ENCODE measurements at places on chromosomes 11 and 22.

DNA sequence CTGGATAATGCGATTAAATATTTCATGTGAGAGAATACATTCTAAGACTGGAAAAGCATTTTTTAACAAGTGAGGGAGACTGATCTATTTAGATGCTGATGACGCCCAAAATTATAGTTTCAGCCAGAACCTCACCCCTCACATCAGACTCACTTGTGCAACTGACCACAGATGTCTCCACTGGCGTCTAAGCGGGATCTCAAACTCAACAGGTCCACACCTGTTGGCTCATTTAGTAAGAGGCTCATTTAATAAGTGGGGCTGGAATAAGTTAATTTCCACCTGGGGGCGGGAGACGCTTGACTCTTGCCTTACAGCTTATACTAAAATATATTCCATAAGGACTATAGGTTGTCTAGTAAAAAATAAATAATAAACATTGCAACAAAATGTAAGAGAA, 47.5 kb downstream of the MORC2 start:
- peaks cover 2% of the 10 kb centered on the region for H3K27me3 ChIP-seq
- peaks cover 16% of the 10 kb centered on the region for H3K36me3 ChIP-seq
- peak overlapping the region; percentile 62 for H3K27ac ChIP-seq
- peaks cover 15% of the 10 kb centered on the region for H3K4me1 ChIP-seq

DNA sequence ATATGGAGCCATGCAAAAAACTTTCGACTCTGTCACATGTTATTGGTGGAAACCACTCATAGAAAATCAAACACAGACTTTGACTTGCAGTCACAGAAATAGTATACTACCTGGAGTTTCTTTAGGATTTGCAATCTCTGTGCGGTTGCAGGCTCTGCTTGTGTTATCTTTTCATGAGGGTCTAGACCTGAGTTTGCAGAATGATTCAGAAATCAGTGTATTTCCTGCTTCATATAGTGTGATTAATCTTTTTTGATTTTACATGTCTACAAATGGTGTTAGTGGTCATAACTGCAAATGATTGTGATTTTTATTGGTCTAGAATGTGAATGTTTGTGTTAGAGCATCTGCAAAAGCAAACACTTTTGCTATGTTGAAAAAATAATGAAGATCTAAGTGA, 690.2 kb downstream of the NTM start:
- H3K4me3 ChIP-seq = no peak overlapping the region
- no peak overlapping the region for H3K27ac ChIP-seq
- DNase-seq = no peak
- no peaks in the 10 kb centered on the region for H3K4me1 ChIP-seq
- H3K27me3 ChIP-seq = no peaks in the 10 kb centered on the region
- no peaks in the 10 kb centered on the region for H3K36me3 ChIP-seq

GRCh38 chr11:7882860-7883259, 48.2 kb downstream of the OR10A6 start:
- peaks cover 1% of the 10 kb centered on the region for H3K27me3 ChIP-seq
- no peak overlapping the region for H3K4me3 ChIP-seq
- H3K4me1 ChIP-seq = no peaks in the 10 kb centered on the region
- no peak for DNase-seq
- no peaks in the 10 kb centered on the region for H3K36me3 ChIP-seq

- H3K36me3 ChIP-seq = no peaks in the 10 kb centered on the region
- no peak overlapping the region for H3K4me3 ChIP-seq
- H3K27me3 ChIP-seq = no peaks in the 10 kb centered on the region
- H3K4me1 ChIP-seq = peaks cover 22% of the 10 kb centered on the region
- no peak for DNase-seq
- no peak overlapping the region for H3K27ac ChIP-seq
Measured at GRCh38 chr11:121391914-121392313, 60.2 kb upstream of the SORL1 start.

- peaks cover 31% of the 10 kb centered on the region for H3K27me3 ChIP-seq
- H3K4me1 ChIP-seq = no peaks in the 10 kb centered on the region
- no peak for DNase-seq
- H3K27ac ChIP-seq = no peak overlapping the region
- no peaks in the 10 kb centered on the region for H3K36me3 ChIP-seq
Measured at GRCh38 chr11:75073459-75074190, 23.1 kb downstream of the OR2AT4 start.
